ENCODE measurements at places on chromosomes 1 and 21.

DNA sequence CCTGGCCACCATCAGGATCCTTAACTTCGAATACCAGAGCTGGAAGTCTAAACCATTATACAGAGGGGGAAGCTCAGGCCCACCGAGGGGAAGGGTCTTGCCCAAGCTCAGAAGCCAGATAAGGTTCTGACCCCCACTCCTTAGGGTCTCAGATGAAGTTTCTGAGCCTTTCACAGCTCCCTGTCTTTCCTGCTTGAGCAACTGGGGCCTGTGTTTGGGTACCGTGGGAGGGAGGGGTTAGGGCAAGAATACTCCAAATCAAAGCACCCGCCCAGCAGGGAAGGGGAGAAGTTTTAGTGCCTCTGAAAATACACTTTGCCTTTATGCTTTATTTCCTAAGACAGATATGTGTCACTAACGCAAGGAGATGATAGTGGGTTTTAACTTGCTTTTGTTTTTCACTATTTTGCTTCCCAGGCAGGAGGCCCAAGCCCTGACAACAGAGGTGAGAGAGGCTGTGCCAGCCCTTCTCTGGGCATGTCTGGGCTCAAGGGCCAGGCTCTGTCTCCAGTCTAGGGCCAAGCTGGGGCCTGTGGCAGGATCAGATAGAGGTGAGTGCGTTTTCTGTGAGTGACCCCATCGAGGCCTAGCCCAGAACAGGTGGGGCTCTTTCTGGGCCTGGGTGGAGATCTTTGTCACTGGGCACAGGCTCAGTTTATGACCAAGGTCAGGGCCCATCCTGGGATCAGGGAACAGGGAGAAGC, 20.5 kb upstream of the TENT5B start:
- DNase-seq, result no peak

- no peak for DNase-seq
These were observed 42.4 kb downstream of the S100B start for GRCh38 chr21:46562472-46562871.

- no peak for DNase-seq
These were observed 540 bp downstream of the ARHGEF2 start for GRCh38 chr1:155977690-155978324.

DNA sequence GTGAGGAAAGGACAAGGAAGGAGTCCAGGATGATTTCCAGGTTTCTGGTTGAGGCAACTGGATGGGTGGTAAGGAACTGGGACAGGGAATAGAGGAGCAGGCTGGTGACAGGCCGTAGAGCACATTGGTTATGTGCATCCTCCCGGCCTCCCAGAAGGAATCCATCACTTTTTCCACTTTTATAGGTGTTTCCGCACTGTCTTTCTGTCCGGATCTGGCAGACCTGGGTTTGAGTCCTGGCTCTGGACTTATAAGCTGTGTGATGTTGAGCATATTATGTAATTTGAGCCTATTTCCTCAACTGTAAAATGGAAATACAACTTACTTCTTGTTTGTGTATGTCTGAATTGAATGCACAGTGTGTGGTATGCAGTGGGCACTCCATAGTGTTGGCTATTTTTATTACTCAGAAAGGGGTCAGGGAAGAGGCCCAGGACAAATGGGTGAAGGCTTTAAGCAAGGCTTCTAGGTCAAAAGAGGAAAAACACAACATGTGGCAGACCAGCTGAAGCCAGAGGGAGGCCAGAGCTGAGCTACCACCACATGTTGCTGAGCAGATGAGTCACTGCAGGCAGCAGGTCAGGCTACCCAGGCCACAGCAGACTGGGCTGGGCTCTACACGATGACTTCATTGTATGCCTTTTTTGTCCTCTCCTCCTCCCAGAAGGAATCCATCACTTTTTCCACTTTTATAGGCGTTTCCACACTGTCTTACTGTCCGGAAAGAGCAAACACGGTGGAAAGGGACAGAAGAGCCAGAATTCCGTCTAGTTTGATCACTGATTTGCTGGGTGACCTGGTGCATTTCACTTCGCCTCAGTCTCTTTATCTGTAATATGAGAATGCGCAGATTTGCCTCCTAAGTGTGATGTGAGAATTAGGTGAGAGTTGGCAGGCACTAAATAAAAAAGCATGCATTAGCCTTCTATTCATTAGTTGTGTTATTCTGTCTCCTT, 791 bp upstream of the MAST2 start:
- DNase-seq, result peak; percentile 87

DNA sequence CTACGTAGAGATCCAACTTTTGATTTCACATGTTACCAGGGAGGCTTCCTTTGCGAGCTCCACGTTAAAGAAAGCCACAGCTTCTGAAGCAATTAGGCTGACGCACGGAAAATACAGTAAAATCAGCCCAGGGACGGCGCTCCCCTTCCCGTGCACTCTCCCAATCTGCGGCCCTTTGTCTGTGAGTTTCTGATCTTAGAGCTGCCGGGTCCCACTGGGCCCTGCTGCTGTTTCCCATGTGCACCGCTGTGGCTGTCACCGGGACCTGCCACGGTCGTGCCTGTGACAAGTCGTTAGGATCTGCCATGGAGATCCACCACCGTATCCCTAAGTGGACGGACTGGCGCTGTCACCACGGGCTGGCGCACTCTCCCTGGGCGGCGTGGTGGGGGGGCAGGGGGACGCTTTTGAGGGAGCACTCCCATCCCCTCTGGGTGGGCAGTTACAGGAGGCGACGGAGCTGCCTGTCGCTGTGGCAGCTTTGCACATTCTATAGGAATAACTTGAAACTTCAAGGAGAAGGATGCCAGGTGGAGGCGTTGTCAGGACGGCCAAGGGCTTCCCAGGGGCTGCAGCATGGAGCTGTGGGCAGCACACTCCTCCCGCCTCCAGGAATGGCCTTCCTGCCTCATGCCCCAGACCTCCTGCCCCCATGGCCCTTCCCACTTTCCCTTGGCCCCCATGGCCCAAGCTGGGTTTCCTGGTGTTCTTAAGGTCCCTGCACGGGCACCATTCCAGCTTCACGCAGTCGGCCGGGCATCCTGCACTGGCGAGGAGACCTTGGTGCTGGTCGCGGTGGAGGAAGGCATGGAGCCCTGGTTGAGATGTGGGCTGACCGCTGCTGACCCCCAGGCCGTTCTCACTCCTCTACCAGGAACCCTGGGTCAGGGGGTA, 85.1 kb downstream of the PRDM16 start:
- no peak for DNase-seq

- no peak for DNase-seq
These were observed 58.8 kb upstream of the TBX15 start for GRCh38 chr1:119046785-119047438.

DNA sequence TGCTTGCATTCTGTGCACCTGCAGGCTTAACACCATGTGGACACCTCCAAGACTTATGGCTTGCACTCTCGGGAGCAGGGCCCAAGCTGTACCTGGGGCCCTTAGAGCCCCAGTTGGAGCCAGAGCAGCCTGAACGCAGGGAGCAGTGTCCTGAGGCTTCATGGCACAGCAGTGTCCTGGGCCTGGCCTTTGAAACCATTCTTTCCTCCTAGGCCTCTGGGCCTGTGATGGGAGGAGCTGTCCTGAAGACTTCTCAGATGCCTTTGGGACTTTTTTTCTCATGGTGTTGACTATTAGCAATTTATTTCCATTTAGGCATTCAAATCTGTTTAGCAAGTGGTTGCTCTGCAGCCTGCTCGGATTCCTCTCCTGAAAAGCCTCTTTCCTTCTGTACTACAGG, 11.0 kb downstream of the RPTN start:
- no peak for DNase-seq

- DNase-seq, result no peak
These were observed 194.7 kb downstream of the AK5 start for GRCh38 chr1:77476475-77476874.

- DNase-seq, result no peak
These were observed 4.8 kb upstream of the IL24 start for GRCh38 chr1:206892351-206892984.

- DNase-seq, result no peak
These were observed 86.9 kb upstream of the KCNE2 start for GRCh38 chr21:34276711-34277425.

DNA sequence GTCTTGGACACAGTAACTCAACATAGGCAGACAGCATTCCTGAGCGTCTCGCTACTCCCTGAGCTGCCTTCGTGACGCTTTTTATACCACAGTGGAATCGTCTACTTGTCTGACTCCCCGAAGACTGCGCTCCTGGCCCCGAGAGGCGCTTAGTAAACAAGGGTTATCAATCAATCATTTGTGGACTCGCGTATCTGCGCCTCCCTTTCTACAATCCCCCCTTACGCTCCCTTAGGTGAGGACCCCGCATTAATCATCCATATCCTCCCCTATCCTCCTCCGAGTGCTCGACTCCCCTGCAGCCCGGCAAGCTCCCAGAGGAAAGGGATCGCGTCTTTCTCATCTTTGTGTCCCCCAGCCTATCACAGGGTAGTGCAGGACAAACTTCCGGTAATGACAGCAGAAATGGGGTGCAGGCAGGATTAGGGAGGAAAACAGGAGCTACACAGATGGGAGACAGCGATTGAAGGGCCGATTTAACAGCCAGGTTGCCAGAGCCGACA, 522 bp downstream of the TMEM59 start:
- DNase-seq, result no peak

DNA sequence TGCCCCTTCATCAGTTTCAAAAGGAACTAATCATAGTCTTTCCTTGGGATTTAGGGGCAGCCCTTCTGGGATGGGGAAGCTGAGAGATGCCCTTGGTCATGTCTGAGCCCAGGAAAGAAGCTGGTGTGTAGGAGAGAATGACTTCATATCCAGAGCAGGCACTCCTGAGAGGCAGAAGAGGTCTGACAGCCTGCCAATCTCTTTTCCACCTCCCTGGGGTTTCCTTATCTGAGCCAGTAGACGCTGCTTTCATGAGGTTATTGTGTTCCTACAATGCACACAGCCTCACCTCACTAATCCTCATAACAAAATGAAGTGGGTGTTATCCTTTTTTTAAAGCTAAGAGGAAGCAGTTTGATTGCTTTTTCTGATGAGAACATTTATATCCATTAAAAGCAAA, 14.1 kb downstream of the ROR1 start:
- peak; percentile 96 for DNase-seq

- no peak for DNase-seq
These were observed 27.5 kb downstream of the KAZN start for GRCh38 chr1:14625996-14626395.

- DNase-seq, result no peak
These were observed 14.7 kb downstream of the COA7 start for GRCh38 chr1:52683367-52683940.

GRCh38 chr1:12343823-12344487, 114.1 kb downstream of the VPS13D start:
- DNase-seq, result no peak

DNA sequence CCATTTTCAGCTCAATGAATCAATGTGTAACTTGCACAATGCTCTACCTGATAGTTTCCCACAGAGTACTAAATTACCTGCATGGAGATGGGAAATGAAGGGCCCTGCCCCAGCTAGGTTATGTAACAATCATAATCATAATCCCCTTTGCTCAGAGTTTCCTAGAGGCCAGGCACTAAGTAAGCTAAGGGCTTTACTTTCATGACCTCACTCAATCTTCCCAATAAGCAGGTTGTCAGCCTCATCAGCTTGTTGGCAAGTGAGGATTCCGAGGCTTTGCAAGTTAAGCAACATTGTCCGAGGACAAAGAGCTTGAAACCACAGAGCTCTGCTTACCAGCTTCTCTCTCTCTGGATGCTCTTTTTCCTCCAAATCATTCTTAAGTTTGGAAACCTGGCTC, 64.1 kb upstream of the NTPCR start:
- DNase-seq, result no peak

GRCh38 chr1:151577173-151577572, 34.7 kb upstream of the SNX27 start:
- no peak for DNase-seq

DNA sequence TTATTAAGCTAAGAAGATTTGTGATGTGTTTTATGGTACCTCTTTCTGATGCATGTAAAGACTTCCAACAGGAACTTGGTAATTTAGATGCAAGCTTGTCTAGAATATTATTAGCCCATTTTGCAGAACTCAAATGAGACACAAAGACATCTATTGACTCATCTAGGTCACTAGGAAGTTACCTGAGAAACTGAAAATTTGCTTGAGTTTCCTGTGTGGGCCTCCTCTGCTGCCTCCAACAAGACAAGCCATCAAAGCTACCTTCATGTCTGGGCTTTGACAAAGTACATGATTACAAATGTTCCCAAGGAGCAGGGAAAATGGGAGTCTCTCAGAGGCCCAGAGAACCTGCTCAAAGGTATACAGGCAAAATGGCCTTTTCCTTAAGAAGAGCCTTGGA, 5.6 kb downstream of the RUNX1 start:
- no peak for DNase-seq

GRCh38 chr1:173039626-173040025, 11.1 kb downstream of the TNFSF18 start:
- no peak for DNase-seq

- no peak for DNase-seq
These were observed 140.8 kb downstream of the FMN2 start for GRCh38 chr1:240232530-240232929.

DNA sequence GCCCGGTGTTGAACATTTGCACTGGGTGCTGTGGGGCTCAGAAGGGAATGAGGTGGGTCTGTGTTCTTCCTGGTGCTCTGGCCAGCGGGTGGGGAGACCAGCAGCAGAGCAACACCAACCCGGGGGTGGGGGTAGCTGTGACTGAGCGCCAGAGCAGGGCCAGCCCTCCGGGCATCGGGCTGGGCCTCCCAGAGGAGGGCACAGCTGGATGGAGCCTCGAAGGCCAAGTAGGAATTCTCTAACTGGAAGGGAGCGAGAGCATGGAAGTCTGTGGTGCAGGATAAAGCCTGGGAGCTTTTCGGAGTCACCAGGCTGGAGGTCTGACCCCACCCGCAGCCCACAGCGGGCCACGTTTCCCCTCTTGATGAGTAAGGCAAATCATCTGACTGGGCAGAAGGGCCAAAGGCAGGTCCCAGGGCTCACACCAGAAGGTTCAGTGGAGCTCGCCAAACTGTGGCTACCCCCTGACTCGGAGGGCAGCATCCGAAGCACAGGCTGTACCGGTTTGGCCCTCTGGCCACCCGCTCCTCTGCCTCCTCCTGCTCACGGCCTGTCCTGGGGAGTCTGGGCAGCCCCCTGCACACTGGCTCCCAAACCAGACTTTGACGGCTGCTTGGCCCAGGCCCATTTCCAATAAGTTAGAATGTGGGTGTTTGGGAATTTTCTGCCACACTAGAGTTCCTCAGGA, 18.8 kb downstream of the SLC1A7 start:
- no peak for DNase-seq

GRCh38 chr1:185241127-185241526, 75.9 kb downstream of the IVNS1ABP start:
- no peak for DNase-seq

GRCh38 chr1:53024117-53024516, 37.9 kb upstream of the PODN start:
- no peak for DNase-seq

GRCh38 chr1:56169856-56170255, 409.5 kb downstream of the PLPP3 start:
- DNase-seq, result no peak

- no peak for DNase-seq
These were observed 162.3 kb upstream of the CAMK1G start for GRCh38 chr1:209421186-209421585.

DNA sequence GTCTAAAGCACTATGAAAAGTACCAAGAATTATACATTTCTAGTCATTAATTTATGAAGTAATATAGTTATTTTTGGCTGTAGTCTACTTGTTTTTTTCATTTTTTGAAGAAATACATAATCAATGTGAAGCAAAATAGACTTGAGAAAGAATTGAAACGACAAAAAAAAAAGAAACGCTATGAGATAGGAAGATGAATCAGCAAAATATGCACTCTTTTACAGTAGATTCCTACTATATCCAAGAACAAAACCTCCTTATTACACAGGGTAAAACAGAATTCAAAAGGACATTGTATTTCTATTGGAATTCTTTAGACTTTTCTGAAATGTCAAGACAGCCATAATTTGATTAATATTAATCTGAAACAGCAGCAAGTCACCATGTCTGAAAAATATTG, 25.6 kb upstream of the CCDC181 start:
- DNase-seq, result no peak
